ENCODE measurements at places on chromosomes 3 and 15.

DNA sequence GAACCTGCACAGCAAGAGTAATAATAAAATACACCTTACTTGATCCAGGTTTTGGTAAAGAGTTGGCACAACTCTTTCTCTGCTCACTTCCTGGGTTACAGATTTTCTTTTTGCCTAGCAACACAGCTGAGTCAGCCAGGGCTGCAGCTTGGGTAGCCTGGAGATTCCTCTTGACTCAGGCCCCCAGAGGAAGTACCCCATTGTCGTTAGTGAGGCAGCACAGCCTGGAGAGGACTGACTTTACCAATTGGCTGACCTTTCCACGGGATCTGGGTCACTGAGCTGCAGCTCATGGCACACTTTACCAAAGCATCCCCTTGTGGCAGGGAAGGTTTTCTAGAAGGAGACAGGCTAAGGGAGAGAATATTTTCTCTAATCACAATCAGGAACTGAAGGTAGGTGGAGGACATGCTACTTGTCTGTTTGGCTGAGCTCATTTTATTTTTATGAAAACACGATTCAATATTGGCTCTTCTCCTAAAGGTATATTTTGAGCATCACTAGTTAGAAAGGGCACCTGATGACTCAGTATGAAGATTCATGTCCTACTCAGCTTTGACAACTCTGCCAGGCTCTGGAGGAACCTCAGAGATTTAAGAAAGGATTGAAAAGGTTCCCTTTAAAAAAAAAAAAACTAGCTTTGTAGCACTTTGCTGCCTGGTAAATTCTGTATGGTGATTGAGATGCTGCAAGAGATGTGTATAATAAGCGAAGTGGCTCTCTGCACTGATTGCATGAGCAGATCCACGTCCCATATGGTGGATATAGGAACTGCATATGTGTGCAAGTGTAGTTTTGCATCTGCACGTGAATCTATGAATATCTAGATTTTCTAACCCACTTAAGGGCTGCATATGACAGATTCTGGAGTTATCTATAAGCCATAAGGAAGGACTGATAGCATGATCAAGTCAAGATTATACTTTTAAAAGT is 124.8 kb downstream of the CHDH start:
- no peak for DNase-seq

DNA sequence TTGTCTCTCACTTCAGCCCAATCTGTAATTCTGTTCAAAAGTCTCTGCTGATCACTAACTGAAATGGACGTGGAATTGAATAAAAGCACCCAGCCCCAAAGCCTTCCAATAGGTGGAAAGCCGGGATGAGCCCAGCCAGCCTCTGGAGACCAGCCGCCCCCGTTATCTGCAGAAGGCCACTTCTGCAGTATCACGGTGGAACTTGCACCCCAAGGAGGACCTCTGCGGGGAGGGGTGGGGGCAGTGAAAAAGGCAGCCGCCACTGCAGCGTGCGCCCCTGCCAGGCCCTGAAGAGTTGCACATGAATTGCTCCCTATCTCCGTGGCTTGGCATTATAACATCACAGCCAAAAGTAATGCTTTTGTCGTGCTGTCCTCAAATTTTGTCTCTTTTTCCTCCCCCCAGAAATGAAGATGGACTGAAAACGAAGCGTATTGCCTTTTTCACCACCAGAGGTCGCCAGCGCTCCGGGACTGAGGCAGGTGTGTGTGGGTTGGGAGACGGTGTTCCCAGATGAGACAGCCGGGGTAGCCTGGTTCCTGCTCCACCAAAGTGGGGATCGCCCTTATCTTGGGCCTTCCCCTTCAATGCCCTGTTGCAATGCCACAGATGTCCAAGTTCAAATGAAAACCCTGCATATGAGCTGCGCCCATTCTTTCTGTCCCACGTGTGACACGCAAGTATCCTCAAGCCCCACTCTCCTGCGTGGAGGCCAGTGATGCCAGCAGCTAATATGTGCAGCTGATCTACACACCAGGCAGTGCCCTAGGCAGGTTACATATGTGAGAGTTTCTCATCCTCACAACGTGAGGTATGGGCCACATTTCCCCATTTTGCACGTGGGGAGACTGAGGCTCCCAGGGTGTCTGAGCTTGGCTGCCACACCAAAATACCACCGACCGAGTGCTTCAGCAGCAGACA is 96.0 kb downstream of the LRRK1 start:
- peak; percentile 65 for DNase-seq

- no peak for DNase-seq
Observed at GRCh38 chr3:196360586-196360985, 22.4 kb upstream of the TM4SF19 start.

- DNase-seq = no peak
Observed at GRCh38 chr15:88745065-88745464, 58.2 kb upstream of the ACAN start.

DNA sequence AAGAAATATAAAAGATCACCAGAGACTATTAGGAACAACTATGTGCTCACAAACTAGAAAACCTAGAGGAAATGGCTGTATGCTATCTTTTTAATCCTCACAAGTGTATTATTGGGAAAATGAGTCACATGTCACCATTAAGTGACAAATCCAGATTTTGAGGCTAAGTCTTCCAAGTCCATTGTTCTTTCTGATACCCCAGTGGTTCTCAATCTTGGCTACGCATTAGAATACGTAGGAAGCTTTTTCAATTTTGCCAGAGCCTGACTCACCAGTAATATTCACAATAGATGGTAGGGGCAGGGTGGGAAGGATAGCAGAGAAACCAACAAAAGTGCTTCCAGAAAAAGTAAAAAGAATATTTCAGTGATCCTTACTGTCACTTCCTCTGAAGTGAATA is 117.0 kb downstream of the FILIP1L start:
- DNase-seq = no peak

DNA sequence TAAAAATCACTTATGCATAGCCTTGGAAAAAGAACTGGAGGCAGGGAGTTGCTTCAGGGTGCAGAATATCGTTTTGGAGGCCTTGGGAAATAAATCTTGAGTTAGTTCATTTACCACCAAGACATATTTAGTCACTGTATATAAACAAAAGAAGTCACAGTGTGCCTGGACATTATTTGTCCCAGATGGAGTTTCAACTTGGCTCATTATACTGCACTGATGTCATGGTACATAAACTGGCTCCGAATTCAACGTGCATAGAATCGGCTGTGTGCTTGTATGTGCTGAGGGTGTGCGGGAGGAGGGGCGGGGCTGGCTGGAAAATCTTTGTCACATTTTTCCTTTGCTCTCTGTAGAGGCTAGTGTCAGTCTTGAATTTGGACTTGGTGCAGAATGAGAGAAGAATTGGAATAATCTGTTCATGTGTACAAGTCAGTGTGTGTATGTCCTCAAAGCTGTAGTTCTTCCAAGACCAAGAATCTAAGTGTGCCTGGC is 86.6 kb downstream of the FNDC3B start:
- no peak for DNase-seq

DNA sequence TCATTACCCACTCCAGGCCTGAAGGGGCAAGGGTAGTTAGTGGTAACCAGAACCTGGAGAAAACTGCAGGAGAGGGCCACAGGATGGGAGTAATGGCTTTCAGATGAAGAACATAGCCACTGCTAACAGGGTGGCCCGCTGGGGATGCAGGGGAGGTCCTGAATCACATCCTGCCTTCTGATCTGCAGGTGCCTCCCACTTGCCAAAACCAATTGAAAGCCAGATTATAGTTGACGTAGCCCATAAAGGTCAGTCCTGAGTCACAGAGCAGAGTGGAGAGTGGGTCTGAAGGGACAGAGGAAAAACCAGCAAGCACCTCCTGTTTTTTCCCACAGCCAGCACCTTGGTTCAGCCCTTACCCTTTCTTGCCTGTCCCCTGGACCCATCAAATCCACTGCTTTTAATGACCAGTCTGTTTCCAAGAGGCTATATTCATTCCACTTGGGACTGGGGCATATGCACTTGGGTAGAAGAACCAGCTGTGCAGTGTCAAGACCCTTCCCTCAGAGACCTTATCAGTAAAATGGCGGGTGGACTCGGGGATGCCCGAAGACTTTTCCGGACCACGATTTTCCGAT is 646 bp upstream of the SLC35G2 start:
- no peak for DNase-seq

- no peak for DNase-seq
Observed at GRCh38 chr3:189813647-189814240, 182.6 kb downstream of the TP63 start.

DNA sequence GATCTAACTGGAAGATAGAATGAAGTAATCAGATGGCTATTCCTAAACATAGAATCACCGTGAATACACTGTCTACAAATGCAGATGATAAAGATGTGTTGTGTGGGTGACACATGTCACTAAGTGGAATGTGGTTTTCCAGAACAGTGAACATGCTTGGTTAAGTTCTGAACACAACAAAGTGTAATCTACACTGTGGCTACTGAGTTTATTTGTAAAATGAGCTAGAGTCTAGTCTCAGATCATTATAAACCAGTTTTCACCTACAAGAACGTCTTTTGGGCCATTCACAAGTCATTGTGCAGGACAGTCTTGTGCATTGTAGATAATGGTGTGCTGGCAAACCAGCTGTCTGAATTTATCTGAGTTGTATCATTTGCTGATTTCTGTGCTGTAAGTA is 35.3 kb downstream of the OXNAD1 start:
- no peak for DNase-seq

- DNase-seq = no peak
Observed at GRCh38 chr15:60912984-60913697, 316.0 kb downstream of the RORA start.

DNA sequence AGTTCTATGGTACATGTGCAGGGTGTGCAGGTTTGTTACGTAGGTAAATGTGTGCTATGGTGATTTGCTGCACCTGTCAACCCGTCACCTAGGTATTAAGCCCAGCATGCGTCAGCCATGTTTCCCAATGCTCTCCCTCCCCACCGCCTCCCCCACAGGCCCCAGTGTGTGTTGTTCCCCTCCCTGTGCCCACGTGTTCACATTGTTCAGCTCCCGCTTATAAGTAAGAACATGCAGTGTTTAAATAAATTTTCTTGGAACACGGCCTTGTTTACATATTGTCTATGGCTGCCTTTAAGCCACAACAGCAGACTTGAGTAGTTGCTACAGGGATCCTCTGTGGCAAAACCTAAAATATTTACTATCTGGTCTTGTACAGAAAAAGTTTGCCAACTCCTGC is 41.3 kb upstream of the CORO2B start:
- no peak for DNase-seq

GRCh38 chr15:56923174-56923591 is 4.7 kb downstream of the TCF12 start:
- no peak for DNase-seq

- DNase-seq = no peak
Observed at GRCh38 chr15:65086680-65087111, 10.2 kb downstream of the KBTBD13 start.

DNA sequence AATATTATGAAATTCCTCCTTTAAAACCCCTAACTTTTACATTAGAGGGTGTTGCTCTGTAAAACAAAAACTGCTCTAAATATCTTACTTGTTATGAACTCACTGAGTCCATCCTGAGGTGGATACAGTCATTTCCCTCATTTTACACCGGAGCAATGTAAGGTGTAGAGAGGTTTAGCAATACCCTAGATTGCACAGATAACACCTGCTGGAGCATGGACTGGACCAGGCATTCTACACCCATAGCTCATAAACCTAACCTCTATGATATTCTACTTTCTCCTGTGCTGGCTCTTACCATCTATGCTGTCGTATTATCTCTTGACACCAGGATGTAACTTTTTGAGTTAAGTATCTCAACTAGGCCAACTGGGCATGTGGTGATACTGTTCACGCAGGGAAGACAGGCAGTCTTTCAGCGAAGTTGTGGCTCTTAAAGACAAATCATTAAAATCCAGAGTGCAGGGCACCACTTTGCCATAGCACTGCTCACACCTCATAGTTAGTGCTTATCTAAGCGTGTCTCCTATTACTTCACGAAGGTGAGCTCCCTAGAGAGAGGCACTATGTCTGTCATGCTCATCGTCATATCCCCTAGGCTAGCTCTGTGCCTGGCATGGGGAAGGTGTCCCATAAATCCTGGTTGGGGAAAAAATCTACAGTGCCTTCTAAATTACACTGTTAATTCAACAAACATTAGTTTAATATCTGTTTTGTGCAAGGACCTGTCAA is 100.1 kb upstream of the SLC2A2 start:
- DNase-seq = no peak

Measured in right renal pelvis (tissue), 4 donors.